Foreskin keratinocyte (primary cell): ENCODE measurements at places on chromosomes 13 and 19.

DNA sequence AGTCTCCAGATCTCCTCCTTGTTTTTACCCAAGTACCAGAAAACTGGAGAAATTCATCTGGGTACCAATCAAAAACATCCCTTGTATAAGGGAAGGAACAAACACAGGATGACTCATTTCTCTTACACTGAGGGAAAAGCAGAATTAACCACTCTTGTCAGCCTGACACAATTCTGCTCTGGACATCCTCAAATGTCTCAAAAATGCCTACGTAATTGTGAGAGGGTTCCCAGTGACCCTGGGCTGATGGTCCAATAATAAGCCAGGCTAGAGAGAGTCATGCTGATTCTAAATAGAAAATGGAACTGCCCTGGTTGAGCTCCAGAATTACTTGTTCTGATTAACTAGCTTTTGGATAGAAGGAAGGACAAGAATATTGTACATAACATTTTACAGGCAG lies 14.5 kb downstream of the ZNF708 start:
- DNase-seq: no peak

DNA sequence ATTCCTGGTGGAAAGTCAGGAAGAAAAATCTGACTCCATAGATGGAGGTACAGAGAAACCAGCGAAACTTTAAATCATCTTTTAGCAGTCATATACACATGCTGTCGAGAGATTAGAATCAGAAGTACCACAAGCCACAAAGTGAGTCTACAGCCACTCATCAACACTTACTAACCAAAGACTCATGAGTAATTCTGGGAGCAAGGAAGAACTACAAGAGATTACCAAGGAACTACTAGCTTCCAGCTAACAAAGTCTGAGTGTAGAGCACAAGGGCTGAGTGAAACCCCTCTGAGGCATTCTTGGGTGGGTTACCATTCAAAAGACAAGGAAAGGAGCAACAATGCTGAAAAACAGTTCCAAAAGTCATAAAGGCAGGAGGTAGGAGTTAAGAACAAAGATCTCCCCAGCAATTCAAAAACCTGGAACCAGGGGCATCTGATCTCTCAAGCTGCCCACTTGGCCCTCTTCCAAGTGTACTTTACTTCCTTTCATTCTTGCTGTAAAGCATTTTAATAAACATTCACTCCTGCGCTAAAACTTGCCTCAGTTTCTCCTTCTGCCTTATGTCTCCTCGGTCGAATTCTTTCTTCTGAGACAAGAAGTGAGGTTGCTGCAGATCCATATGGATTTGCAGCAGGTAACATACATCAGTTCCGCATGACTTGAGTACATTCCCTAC lies 13.0 kb downstream of the RBM26 start:
- peak; percentile 69 for DNase-seq

DNA sequence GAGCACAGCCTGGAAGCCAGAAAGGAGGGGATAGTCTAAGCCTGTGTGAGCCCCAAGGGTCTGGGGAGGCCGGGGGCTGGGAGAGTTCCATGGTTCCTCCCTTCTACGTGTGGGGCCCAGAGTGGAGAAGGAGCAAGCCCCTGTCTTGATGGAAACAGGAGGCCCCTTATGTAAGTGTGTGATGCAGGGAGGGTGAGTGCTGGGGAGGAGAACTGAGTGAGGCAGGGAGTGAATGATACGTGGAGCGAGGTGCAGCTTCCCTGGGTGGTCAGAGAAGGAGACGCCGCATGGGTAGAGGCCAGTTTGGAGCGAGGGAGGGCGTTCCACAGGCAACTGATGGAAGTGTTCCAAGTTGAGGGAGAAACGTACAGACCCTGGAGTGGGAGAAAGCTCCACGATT lies 16.0 kb downstream of the MAG start:
- DNase-seq: no peak

- no peak for DNase-seq
Measured at GRCh38 chr19:18379803-18380747, 5.9 kb upstream of the GDF15 start.

DNA sequence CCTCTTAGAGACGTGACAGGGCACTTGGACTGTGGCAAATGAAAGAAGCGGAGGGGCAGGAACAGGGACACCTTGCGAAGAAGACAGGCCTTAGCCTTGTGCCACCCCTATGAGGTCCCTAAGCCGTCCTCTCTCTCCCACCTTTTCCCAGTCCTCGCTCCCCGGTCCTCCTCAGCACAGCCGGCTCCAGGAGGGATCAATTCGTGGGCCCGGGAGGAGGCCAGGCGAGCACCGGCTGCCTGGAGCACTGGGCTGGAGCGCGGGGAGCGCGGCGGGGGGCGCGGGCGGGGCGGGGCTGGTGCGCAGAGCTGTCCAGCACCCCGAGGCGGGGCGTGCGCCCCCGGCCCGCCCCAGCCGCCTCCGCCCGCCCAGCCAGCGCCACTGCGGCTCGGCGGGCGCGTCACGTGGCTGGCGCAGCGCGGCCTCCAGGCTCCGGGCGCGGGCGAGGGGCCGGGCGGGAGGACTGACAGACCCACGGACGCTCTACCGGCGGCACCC lies at the start of gene LRP3:
Gene LRP3 (plus strand): TSS at position 466 of the 498 bp plus-strand sequence. CDS start 456 bp downstream, outside the sequence.
- DNase-seq: no peak

GRCh38 chr19:43541920-43542650 lies 9.1 kb downstream of the ZNF575 start:
- no peak for DNase-seq

- DNase-seq: no peak
Measured at GRCh38 chr13:98274921-98275487, 97.9 kb upstream of the RNF113B start.

GRCh38 chr19:54178581-54179261 lies 5.8 kb upstream of the TMC4 start:
- DNase-seq: no peak

- no peak for DNase-seq
Measured at GRCh38 chr13:66765559-66765958, 464.6 kb downstream of the PCDH9 start.

- no peak for DNase-seq
Measured at GRCh38 chr13:74629985-74630384, 495.8 kb upstream of the KLF12 start.

GRCh38 chr19:52527134-52527955 lies at the start of gene ZNF808:
Gene ZNF808 (plus strand): TSS chr19:52527668. CDS start chr19:52543285, 15,617 bp downstream.
- peak; percentile 78 for DNase-seq

DNA sequence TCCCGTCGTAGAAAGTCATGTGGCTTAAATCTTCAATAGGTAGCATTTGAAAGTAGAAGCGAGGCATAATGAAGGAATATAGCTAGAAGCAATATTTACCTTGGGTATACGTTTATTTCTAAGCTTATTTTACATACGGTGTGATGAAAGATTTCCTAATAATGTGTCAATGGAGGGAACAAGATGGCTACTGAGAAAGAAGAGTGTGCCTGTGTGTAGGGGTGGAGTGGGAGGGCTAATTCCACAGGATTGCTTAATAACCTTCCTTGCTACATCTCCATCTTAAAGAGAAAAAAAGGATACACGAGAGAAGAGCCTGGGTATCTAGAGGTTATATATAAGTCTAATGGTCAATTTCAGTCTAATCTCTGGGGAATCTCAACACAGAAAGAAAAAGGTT lies 2.0 kb downstream of the SPART start:
- peak; percentile 7 for DNase-seq

DNA sequence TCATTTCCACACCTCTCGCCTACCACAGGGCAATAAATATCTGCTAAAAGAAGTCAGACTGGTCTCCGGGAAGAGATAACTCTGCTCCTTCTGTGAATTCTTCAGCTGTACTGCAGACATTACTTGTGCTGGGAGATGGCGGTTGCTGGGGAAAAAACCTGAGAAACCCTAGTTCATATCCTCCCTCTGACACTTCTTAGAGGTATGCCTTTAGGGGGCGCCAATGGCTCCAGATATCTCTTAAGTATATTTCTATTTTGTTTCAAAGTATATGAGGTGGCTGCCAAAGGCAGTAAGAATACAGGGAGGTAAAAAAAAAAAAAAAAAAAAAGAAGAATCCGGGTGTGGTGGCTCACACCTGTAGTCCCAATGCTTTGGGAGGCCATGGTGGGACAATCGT lies 175.2 kb downstream of the PAN3 start:
- DNase-seq: no peak

DNA sequence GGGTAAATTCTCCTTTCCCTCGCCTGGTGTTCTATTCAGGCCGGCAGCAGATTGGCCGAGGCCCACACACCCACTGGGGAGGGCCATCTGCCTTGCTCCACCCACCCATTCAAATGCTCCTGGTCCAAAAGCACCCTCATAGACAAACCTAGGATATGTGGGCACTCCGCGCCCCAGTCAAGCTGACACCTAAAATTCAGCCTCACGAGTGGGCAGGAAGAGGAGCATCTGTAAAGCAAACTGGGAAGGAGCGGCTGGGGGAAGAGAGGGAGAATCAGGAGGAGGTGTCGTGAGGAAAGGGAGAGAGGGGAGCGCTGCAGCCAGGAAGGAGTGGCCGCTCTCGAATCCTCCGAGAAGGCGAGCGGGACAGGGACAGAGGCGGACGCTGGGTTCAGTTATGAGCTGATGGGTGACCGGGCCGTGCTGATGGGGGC lies 136.9 kb downstream of the USP12 start:
- DNase-seq: no peak

- DNase-seq: peak; percentile 97
Measured at GRCh38 chr13:45167611-45168554, 33.0 kb downstream of the KCTD4 start.
